ENCODE measurements at places on chromosomes 5 and 9.

DNA sequence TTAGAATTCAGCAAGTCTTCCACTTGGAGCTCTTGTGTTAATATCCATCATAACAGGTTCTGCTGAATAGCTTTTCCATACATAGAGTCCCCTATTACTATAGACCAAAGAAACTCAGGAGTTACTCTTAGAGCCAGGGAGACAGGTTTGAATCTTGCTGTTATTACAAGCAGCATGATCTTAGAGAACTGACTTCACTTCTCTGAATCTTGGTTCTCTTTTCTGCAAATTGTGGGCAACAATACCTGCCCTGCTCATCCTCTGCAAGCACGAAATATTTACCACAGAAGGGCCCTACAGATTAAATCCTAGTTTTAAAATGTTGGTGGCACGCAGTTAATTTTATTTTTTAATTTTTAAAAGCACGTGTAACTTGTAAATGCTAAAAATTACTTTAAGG, 111.7 kb downstream of the TLR4 start:
- no peak for DNase-seq

DNA sequence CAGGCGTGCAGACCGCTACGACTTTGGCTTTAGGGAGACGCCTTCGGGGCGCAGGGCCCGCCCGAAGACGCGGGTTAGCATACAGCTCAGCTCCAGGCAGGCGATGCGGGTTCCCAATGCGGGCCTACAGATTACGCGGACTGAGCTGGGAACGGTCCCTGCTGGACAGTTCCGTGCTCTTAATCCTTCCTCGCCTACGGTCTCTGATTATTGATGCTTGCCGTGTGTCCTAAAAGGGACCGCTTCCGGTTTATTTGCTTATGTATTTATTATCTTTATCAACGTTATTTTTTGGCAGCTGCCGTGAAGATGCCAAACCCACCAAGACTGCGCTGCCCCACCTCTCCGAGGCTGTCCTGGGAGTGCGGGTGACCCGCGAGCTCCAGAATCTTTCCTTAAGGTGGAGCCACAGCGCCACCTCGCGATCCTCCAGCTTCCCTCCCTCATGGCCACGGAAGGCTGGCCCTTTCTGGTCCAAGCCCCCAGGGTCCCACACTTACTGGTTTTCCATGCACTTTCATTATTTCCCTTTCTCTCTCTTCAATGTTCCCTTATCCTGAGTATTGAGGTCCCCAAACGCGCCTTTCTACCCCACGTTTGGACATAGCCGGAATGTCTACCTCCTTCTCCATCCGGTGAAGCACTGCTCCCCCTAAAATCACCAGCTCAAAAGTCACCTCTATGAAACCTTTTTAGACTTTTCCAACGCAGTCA, 7.0 kb upstream of the EBF1 start:
- peak; percentile 87 for DNase-seq

- DNase-seq: no peak
Measured at GRCh38 chr5:139969318-139969717, 73.8 kb downstream of the NRG2 start.

DNA sequence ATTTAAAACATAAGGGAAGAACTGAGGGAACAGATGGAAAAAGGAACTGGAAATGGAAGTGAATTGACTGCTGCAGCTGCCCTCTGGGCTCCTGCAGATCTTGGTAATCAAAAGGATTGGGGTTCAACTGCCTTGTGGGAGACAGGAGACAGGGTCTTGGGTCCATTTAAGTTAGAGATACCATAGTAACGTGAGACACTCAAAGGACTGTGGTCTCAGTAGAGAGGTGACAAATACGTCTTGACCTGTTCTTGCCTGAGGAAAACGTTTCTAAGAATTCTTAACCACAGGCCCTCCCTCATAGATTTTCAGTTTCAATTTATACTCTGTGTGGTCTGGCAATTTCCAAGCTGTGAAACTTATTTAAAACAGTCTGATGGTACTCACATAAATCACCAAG, 100.8 kb upstream of the DHFR start:
- DNase-seq: no peak

GRCh38 chr9:108162664-108163063, 673.1 kb upstream of the KLF4 start:
- no peak for DNase-seq

- DNase-seq: no peak
Measured at GRCh38 chr9:25703701-25704357, 25.6 kb upstream of the TUSC1 start.

DNA sequence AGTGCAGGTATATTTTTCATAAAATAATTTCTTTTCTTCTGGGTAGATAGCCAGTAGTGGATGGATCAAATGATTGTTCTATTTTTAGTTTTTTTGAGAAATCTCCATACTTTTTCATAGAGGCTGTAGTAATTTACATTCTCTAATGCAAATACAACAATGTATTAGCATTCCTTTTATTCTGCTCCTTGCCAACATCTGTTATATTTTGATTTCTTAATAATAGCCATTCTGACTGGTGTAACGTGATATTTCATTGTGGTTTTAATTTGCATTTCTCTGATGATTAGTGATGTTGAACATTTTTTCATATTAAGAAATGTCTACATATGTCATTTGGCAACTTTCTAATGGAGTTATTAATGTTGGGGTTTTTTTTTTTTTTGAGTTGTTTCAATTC, 27.2 kb upstream of the SLC36A2 start:
- no peak for DNase-seq

- no peak for DNase-seq
Measured at GRCh38 chr9:5848372-5848882, 15.5 kb upstream of the ERMP1 start.

GRCh38 chr5:83360573-83360972, 111.0 kb upstream of the VCAN start:
- DNase-seq: no peak

- no peak for DNase-seq
Measured at GRCh38 chr5:129629575-129629974, 118.3 kb upstream of the MINAR2 start.

DNA sequence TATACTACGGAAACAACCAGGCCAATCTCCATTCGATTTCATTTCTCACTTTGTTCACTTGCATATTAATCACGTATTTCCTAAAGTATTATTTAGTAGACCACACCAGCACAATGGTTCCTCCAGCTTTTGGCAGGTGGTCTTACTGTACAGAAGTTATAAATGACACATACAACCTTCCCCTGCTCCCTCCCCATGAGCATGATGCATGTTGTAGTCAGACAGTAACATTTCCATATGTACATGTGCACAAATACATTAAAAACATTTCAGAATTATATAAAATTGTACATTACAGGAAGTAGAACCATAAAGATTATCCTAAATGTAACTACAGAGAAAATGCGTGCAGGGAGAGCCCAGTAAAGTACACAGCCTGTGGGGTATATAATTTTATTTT, 17.0 kb downstream of the SRP19 start:
- no peak for DNase-seq

- DNase-seq: peak; percentile 85
Measured at GRCh38 chr9:130682421-130683121, 11.0 kb upstream of the EXOSC2 start.

DNA sequence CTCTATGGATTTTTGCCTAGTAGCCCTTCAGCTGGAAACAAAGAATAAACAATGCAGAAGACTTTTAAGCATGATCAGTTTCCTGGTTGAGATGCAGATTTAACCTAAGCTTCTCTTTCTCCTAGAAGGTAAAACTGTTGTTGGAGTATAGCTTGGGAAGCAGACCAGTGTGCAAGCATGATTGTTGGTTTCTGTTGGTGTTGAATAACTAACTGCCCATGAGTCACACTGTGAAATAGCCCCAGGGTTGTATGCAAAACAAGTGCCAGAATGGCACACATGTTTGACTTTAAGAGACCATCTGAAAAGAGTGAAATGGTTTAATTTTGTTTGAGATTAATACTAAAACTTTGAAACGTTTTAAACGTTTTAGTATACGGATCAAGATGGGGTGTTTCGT, 227.1 kb downstream of the ARHGEF28 start:
- DNase-seq: no peak

DNA sequence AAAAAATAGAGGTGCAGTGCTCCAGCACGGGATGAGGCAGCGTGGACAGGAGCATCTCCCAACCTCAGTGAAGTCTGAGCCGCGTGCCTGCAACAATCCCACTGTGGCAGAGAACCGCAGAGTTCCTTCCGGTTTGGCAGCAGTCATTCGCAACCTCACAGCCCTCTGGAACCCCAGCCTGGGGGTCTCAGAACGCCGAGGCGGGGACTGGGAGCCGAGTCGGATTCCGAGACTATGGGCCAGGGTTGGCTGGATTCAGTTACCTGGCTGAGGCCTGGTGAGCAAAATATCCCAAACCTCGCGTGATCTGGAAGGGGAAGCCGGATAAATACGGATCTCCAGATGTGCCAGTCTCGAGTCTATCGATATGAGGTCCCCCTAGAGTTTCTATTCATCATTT, 27.0 kb downstream of the CDKN2A start:
- no peak for DNase-seq

DNA sequence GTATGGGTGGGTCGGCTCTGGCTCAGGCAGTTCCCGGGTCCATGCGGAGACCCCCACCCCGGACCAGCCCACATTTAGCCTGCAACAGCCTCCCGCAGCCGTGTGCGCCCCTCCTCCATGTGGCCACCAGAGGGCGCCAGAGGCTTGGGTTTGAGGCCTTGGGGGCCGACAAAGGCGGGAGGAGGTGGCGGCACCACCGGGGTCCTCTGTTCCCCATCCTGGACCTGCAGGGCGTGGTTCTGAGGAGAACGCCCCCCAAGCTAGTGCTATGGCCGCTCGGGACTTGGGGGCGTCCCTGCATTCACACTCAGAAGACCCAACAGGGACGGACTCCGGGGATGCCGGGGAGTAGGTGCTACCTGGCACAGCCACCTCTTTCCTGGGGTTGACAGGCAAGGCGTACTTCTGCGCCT, 16.5 kb downstream of the ASS1 start:
- DNase-seq: peak; percentile 87

GRCh38 chr5:14595189-14595588, 13.6 kb downstream of the OTULINL start:
- DNase-seq: no peak

DNA sequence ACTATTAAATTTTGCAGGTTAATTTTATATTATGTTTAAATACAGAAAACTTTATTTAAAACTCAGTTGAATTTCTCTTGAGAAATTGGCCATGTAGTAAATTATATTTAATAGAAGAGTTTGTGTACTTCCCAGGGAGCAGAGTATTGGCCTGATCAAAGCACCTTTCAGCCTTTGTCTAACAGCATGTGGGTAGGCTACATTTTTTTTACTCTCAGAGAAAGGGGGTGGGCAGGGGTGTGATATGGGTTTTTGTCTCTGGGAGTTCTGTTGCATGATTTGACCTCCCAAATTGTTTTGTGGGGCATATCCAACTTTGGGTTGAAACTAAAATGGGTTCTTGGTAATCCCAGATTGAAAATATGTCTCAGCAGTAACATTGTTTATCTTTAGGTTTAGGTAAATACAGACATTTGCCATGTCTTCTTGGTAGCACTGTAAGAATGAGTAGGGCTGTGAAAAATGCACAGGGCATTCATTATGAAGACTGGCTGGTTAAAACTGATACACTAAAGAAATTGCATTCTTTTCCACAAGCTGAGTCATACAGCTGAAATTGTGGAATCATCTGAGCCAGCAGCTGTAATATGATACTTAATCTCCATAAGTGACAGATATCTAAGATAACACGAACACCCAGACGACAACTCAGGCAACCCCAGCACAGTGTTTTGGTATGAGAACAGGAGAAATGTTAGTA, 75.4 kb upstream of the CDKN2B start:
- no peak for DNase-seq

DNA sequence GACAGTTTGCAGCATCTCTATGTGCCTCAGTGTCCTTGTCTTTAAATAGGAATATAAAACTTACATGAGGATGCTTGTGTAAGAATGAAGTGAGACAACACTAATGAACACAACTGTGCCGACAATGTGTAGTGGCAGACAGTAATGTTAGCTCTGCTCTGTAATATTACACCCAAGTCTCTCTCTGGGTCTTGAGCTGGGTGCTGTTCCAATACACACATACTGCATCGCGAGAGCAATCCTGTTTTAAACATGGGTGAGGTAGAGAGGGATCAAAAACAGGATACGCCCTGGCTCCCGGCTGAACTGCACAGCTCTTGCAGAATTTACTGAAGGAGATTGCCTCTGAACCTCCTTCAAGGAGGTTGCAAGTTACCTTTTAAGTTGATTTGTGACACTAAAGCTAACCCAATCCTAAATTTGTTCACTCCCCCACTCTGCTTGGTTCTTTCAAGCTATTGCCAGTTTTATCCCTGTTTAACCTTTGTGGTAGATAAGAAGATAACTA, 155.2 kb upstream of the ISL1 start:
- no peak for DNase-seq

- peak; percentile 83 for DNase-seq
Measured at GRCh38 chr5:147509710-147510651, at the start of gene DPYSL3. TSS of gene DPYSL3 (minus strand) at chr5:147510068. CDS start at chr5:147509858, 210 bp downstream.

DNA sequence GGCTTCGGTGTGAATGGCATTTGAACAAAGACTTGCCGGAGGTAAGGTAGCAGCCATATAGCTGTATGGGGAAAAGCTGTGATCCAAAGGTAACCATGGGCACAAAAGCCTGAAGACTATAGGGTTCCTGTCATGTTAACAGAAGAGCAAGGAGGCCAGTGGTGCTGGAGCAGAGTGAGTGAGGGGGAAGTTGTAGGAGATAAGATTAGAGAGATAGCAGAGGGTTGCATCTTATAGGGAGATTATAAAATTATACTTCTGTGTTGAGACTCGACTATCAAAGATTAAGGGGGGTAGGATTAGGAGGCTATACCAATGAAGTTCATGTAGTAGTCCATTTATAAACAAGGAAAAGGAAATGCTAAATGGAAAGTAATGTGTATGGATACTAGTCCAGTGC, 3.3 kb downstream of the NCBP1 start:
- no peak for DNase-seq

Measured in D341Med (cell line).